ENCODE measurements at places on chromosomes 13 and 19.
A peak's percentile ranks its signal among the peaks of the same experiment; 100 is the strongest.

- DNase-seq = no peak
Observed at GRCh38 chr13:78827471-78827870, 168.5 kb upstream of the OBI1 start.

DNA sequence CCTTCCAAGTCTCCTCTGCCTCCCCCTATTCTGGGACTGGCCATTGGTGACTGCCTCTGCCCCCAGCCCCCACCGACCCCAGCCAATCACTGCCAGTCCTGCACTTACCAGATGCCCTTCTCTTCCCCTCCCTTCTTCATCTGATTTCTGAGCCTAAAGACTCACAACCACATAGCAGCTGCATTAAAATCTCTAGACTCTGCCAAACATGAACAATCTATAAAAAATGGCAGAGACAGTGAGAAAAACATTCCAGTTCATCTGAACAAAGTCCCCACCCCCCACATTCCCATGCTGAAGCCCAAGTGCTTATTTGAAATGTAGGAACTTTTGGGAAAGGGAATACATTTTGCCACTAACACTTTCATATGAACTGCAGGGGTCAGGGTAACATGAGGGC is 60.8 kb downstream of the KCTD12 start:
- no peak for DNase-seq

GRCh38 chr13:108220041-108220440 is 1.8 kb downstream of the ABHD13 start:
- DNase-seq = no peak

GRCh38 chr19:34501339-34502320 is 20.1 kb downstream of the WTIP start:
- peak; percentile 85 for DNase-seq

Measured in left kidney (tissue), 8 donors.